ENCODE measurements at places on chromosomes 1 and 21.

- DNase-seq, result no peak
These were observed 1.9 kb upstream of the TEKT2 start for GRCh38 chr1:36081926-36082485.

DNA sequence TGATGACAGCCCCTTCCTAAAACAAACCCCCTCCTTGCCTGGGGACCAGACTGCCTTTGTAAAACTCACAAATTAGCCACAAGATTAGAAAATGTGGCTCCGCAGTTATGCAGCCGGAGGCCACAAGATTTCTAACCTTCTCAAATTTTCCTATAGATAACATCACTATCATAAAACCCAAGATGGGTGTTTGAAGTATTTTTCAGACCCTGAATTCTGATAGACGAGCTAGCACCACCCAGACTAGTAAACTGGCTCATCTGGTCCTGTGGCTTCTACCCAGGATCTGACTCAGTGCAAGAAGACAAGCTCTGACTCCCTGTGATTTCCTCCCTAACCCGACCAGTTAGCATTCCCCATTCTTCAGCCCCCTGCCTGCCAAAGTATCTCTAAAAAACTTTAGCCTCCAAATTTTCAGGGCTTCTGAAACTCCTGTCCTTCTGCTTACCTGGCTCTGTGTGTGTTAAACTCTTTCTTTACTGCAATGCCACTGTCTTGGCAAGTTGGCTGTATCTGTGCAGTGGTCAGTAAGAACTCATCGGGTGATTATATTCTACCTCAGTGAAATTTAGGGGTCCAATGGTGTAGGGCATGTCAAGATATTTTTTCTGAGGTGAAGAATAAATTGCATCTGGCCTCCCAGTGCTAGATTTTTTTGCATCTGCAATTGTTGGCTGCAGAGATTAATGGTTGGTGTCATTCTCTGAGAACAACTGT, 102.1 kb downstream of the S1PR1 start:
- peak; percentile 58 for DNase-seq

- peak; percentile 88 for DNase-seq
These were observed 36.2 kb upstream of the LYST start for GRCh38 chr1:235902677-235903542.

- no peak for DNase-seq
These were observed 673.6 kb upstream of the NR5A2 start for GRCh38 chr1:199353906-199354305.

- peak; percentile 10 for DNase-seq
These were observed 5.7 kb upstream of the PAXBP1 start for GRCh38 chr21:32777269-32777668.

DNA sequence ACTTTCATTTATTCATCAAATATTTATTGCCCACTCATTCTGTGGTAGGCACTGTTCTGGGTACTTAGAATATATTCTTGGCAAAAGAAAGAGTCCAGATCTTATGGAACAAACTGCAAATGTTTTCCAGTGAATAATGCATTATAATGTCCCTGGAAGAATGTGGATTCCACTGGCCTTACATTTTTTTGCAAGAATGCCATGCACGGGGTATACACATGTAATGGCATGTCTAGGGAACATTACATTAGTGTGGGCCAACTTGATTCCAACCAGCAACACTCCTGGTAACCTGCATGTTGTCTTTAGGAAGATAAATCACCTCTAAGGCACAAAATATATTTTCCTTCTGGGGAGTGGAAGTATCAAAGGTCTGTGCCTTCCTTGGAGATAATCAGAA, 33.0 kb upstream of the IFI44L start:
- DNase-seq, result no peak

DNA sequence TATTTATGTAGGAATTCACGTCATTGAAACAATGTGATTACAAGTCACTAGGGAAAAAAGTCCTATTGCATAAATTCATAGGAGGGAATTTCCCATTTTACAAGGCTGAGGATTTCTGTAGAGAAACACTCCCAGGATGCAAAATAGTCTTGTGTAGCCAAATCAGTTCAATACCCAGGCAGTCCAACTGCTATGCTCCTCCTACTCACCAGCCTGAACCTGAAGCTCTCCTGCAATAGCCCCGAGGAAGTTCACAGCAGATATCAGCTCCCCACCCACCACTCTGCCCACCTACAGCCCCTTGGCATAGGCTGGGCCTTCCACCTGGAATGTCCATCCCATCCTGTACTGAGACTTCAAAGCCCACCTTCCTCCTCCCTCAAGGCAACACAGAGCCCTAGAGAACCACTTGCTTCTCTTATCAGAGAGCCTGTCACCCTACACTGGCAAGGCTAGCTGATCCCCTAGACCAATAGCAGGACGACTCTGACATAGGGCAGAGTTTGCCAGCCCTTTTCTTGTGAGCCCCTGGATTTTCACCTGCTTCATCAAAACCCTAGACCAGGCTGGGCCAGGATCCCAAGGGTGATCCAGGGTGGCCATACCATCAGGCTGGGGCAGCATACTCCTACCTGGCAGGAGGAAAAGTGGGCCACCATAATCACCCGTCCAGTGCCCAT, 1.5 kb downstream of the LSS start:
- DNase-seq, result peak; percentile 55

GRCh38 chr1:58162952-58163550, 383.5 kb downstream of the OMA1 start:
- peak; percentile 46 for DNase-seq

GRCh38 chr1:220818421-220819173, 31.9 kb downstream of the MTARC1 start:
- peak; percentile 95 for DNase-seq

- DNase-seq, result no peak
These were observed 14.5 kb downstream of the TBX15 start for GRCh38 chr1:118973531-118974137.

DNA sequence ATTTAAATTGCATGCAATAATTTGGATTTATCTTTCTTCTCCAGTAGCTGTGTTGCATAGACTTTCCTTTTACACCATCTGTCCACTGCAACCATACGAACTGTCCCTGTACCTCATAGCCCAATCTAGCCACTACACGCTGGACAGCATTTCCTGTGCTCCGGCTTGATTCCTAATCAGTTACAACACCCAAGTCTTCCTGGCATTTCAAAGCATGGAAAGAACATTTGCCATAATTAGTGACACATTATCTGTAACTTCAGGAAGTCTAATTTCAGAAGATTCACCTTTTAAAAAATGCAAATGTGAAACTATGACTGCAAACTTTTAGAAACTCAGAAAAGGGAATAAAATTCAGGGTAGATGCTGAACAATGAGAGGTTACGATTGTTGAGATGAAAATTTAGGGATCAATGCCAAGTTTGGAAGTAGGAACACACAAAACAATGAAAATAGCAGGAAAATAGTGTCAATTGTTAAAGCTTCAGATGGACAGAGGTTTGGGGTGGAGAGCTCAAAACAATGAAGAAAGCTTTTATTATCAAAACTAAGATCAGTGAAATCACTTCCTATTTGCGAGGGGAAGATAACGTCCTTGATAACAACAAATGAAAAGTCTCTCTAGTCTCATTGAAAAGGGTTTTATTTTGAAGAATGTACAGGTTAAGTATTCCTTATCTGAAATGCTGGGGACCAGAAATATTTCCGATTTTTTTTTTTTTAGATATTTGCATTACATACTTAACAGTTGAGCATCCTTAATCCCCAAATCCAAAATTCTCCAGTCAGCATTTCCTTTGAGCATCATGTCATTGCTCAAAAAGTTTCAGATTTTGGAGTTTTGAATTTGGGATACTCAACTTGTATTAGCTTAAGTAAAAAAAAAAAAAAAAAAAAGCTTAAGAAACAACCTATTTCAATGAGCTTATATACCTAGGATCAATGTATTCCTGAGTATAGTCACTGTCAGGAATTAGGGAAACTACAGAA, 107.3 kb downstream of the FNBP1L start:
- no peak for DNase-seq

GRCh38 chr1:15279576-15280230, 32.7 kb downstream of the FHAD1 start:
- DNase-seq, result no peak

DNA sequence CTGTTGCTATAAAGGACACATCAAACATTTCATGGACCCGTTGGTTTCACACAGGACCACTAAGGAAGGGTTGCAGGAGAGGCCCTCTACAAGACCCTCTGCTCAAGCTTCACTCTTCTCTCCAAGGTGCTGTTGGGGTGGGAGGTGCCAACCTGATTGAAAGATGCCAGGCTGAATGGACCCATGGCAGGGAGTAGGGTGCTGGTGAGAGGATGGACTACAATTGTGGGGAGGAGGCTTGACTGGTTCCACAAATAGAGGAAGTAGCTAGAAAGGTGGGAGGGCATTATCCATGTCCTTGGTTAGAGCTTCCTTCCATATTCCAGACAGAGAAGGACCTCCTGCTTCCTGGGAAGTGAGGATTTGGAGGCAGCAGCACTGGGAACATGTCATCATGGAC, 167.6 kb upstream of the HMGB4 start:
- DNase-seq, result no peak

DNA sequence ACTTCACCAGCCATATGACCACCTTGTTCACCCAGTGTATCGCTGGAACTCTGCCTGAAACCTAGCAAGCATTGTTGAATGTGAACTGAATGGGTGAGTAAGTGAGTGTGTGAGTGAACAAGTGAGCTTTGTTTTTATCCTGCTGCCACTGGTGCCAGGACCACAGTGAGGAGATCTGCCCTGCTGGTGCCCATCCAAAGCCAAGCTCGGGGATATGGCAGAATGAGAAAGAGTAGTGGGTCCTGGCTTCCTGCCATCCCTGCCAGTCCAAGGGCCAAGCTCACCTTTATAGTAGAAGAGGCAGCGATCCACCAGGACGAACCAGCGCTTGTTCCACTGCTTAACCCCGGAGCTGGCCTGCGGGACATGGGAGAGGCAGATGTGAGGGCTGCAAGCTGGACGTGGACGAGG, 53.4 kb upstream of the GOLT1A start:
- DNase-seq, result no peak

GRCh38 chr1:41695118-41695745, 210.7 kb upstream of the EDN2 start:
- DNase-seq, result no peak

- DNase-seq, result no peak
These were observed 9.3 kb upstream of the F3 start for GRCh38 chr1:94550800-94551241.

- no peak for DNase-seq
These were observed 28.6 kb downstream of the PCSK9 start for GRCh38 chr1:55067914-55068313.

DNA sequence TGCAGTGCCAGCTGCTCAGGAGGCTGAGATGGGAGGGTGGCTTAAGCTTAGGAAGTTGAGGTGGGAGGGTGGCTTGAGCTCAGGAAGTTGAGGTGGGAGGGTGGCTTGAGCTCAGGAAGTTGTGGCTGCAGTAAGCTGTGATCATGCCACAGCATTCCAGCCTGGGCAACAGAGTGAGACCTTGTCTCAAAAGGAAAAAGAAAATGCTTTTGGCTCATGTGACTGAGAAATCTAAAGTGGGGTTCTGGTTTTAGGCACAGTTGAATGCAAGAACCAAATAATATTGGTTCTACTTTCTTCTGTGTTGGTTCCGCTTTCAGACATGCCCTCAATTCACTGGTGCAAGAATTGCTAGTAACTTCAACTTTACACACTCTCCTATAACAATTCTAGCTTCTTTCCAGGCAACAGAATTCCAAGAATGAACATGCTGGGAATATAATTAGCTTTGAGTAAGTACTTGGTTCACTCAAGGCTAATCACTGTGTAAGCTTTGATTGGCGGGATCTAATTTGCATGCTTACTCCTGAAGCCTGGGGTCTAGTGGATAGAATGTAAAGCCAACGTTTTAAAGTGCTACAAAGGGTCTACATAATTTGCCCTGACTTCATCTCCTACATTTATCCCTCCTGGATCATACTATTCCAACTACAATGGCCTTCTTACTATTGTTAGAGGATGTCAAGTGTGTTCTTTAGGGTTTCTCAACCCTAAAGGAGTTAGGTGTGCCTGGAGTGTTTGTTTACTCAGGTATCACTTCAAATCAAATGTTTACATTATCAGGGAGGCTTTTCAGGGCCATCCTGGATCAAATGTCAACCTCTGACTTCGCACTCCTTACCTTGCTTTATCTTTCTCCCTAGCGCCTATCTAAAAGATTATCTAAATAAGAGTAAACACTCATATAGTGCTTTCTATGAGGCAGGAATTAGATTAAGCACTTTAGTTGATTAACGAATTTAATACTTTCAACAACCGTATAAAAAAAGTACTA, 115.1 kb downstream of the SLC16A1 start:
- peak; percentile 48 for DNase-seq

DNA sequence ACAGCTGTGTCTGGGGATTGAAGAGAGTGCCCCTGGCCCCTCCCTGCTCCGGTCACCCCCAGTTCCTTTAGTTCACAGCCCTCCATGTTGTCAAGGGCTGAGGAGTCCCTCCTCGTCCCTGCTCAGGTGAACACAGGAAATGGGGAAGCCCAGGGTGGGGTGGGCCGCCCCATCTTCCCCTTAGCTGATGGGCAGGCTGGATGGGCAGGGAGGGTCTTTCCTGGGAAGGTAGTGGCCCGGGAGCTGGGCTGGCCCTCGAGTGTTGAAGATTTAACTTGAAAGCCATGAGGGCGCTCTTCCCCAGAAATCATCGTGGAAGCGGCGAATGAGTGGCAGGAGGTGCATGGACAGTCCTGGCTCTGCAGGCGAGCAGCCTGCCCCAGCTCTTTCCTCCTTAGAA, 18.3 kb upstream of the NPHP4 start:
- no peak for DNase-seq

GRCh38 chr1:43293896-43294760, 6.7 kb upstream of the TIE1 start:
- DNase-seq, result peak; percentile 67

DNA sequence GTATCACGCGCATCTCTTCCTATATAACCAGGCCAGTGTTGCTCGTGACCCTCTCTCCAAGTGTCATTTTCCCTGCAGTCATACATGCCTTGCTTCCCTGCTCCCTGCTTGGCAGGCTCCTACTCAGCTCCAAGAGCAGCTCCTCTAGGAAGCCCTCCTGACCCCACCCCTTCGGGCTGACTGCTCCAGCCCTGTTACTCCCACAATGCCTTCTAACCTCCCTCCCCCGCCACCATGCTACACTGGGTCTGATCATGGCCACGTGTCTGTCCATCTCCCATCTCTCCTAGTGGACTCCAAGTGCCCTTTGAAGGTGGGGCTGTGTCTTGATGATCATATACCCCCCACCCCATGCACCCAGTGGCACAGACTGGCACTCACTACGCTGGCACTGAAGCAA, 44.7 kb downstream of the MRPL37 start:
- no peak for DNase-seq

- no peak for DNase-seq
These were observed at the start of gene POU3F1 for GRCh38 chr1:38046333-38046883. TSS of gene POU3F1 (minus strand) at chr1:38046793. CDS start at chr1:38046743, 50 bp downstream.

- DNase-seq, result peak; percentile 43
These were observed 64.8 kb downstream of the SLX9 start for GRCh38 chr21:45004481-45005247.
